AG08396 (cell line): ENCODE measurements at places on chromosomes 5 and 9.

DNA sequence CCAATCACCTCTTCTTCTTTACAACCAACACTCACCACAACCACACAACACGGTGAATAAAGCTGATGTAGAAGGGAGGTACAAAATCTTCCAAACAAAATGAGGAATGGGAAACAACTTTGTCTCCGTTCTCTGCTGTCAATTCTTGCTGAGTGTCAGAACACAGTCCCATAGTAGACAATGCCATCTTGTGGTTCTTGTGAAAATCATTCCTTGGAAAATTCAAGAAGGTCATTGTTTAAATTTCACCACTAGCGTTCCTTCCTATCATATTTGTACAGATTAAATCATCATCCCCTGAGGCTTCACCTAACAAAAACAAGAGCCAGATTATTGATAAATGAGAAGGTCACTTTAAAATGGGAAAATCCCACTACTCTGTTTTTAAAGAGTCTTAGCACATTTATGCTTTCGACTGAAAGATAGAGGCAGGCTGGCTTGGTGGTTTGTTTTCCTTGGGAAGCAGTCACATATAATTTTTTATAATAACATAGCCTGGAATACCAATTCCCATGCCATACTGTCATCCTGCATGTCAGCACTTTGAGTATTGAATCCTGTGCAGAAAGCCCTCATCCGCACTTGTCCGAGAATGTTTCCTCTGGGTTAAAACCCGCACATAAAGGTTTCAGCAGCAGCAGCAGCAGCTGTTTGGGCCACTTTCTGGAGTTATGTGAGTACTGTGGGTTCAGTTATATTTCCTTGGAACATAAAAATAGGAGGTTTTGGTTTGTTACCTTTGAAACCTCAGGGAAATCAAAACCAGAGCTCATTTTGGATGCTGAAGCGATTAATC lies 395.0 kb upstream of the SMARCA2 start:
- no peak for DNase-seq

- DNase-seq: peak; percentile 3
Observed at GRCh38 chr5:21152611-21153010, 1164.6 kb upstream of the CDH18 start.

DNA sequence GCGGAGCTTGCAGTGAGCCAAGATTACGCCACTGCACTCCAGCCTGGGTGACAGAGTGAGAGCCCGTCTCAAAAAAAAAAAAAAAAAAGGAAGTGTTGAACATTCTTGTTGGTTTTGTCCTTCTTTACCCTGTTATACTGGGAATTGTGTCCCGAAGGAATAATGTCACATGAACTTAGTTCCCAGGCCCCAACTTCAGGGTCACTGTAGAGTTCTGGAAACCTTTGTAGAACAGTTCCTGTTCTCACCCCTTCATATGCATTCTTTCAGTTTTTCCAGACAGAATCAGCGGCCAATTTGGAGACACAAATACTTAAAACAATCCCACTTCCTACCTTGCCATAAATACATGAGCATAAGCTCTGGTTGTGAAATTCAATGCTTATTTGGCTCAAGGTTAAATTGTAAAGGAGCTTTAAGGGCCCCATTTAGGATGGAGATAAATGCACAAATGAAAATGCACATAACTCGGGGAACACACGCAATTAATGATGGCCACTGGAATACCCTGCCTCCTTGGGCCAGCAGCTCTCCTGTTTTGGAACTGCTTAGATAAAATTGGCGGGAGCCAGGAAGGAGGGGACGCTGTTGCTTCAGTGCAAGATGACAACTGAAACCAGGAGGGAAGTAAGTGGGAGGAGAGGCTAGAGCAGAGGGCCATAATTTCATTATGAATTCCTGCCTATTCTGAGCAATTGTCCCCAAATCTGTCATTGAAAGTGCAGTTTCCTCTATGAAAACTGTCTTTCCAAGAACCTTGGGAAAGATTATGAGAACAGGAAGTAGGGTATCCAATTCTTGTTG lies 153.7 kb downstream of the FGF1 start:
- no peak for DNase-seq

DNA sequence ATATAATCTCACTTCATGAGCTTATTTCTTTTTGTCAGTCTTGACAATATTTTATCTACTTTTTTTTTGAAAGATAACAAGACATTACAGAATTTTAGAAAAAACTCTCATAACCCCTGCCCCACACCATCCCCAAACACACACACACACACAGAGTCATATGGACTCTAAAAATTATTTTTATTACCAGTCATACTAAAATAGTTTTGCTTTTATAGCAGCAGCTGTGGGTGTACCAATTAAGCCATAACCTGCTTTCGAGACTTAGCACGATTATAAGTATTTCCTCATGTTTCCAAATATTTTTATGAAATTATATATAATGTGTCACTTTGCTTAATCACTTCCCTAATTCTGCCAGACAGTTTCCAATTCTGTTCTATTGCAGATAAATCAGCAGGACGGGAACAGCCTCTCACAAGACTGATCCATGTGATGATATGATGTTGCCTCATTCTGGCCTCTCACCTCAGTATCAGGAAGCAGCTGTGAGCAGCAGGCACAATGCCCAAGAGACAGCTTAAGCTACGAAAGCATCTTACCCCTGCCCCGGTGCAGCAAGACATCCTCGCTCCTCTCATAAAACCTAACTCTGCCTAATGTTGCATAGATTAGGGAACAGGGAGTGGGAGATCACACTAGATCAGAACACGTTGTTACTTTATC lies 7.0 kb downstream of the PDCL start:
- no peak for DNase-seq

- peak; percentile 86 for DNase-seq
Observed at GRCh38 chr5:112921026-112921832, 798 bp downstream of the REEP5 start.

- no peak for DNase-seq
Observed at GRCh38 chr9:68462105-68462775, 78.4 kb downstream of the TMEM252 start.

DNA sequence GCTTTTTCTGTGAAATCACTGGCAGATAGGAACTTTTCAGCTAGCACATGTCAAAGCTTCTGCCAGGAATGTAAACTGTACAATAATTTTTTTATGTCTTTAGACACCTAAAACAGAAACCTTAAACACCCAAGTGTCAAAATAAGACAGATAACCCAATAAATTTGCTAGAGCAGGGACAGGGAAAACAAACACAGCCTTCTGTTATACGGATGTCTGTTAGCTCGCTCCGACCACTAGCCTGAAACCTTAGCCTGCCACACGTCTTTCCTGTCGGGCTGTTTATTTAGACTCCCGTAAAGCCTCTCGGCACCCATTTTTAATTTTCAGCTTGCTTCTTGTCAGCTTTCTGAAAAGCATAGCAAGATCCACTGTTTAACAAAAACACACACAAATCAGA lies 355.4 kb upstream of the SLC24A2 start:
- no peak for DNase-seq

DNA sequence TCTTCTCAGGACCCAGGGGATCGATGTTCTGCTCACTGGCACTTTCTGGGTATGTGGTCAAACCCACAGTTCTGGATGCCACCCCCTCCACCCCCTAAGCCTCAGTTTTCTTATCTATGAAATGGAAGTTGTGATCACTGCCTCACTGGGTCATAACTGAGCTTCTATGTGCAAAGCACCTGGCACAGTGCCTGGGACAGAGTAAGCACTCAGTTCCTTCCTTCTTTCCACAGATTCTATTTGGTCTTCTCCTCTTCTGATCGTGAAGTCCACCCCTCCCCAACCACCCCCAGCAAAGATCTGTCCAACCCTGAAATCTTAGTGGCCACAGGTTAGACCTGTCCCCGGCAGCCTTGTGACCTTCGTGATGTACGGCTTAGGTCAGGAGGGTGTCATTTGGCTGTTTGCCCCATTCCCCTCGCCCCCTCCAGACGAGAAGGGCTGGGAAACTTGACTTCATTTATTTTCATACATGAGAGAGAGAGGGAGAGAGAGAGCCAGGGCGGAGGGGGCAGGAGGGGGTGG lies 181.4 kb downstream of the FGF18 start:
- no peak for DNase-seq

- no peak for DNase-seq
Observed at GRCh38 chr9:136056546-136057235, 38.4 kb downstream of the NACC2 start.

DNA sequence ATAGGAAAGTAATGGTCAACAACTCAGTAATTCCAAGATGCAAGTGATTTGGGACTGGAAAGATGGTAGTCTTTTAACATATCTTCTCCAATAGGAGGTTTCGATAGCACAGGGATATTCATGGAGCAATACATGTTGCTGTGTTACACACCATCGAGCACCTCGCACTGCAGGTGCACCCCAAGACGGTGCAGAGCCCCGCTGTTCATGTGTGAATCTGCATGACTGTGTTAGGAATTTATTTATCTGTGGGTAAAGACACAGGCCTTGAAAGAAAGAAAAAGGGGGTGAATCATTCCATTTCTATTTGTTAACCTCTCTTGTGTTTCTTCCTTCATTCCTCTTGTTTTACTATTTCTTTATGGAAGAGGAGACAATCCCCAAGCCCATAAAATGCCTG lies 217.1 kb downstream of the EBF1 start:
- DNase-seq: no peak

DNA sequence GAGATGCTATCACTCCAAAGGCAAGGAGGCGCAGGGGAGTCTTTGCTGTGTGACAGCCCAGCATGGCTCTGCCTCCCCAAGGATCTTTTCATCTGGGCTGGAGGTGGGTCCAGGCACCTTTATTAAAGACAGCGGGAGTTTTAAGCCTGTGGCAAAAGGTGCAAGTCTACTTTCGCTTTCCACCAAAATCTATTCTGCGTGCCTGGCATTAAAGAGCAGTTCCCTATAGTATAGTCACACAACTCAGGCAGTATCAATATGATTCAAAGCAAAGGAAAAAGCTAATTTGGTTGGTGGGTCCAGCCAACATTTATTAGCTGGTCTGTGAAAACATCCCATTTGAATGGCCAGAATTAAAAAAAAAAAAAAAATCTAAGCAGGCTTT lies 398.7 kb downstream of the EBF1 start:
- no peak for DNase-seq
